ENCODE measurements at places on chromosomes 1 and 21.

- no peak for DNase-seq
Measured at GRCh38 chr1:201184307-201185122, 6.1 kb upstream of the IGFN1 start.

DNA sequence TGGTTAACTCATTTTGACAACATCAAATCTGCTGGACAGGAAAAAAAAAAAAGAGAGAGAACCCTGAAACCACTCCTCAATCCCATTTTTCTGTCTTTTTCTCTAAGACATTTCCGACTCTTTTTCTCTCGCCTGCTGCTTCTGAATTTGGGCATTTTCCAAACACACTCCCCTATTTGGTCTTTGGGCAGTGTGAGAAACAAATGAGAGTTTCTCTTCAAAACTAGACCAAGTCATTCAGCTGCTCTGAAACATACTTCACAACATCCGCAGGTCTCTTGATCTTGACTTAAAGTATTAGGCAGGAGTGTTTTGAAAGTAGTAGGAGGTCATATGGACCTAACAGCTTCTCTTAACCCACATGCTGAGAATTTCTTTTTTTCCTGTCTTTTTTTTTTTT, 364.8 kb upstream of the ESRRG start:
- DNase-seq = no peak

DNA sequence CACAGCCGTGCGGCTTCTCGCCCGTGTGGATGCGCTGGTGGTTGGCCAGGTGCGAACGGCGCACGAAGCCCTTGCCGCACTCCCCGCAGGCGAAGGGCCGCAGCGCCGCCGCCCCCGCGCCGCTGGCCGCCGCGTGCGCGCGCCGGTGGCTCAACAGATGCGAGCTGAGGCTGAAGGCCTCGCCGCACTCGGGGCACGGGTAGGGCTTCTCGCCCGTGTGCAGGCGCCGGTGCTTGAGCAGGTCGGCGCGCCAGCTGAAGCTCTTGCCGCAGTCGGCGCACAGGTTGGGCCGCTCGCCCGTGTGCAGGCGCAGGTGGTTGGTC, 24.9 kb downstream of the ZNF697 start:
- no peak for DNase-seq

DNA sequence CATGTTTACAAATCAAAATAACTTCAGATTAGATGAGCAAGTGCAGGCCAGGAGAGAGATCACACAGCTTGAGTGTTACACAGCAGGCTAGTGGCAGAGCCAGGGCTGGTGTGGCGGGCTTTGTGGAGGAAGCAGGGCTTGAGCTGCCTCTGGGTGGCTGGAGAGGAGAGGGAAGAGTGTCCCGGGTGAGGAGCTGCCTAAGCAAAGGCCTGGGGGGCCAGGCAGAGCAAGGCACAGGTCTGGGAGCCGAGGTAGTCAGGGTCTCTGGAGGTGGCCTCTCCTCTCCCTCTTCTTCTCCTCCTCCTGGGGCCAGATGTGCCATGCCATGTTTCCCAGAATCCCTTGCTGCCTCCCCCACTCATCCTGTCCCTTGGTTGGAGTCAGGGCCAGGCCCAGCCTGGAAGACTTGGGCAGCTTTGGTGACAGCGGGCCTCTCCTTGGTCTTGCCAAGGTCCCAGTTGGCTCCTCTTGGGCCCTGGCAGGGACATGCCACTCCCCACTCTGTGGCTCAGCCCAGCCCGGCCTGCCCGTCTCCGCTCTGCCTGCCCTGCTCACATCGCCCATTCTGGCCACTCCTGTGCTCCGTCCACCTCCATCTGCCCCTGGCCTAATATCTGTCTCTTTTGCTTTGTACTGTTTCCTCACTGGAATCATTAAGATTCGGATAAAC, 70.3 kb downstream of the PTPRU start:
- no peak for DNase-seq

GRCh38 chr1:24901791-24902470, 28.1 kb downstream of the RUNX3 start:
- DNase-seq = no peak

All from occipital lobe (tissue), 3 donors.